ENCODE measurements at places on chromosomes 7 and 10.

DNA sequence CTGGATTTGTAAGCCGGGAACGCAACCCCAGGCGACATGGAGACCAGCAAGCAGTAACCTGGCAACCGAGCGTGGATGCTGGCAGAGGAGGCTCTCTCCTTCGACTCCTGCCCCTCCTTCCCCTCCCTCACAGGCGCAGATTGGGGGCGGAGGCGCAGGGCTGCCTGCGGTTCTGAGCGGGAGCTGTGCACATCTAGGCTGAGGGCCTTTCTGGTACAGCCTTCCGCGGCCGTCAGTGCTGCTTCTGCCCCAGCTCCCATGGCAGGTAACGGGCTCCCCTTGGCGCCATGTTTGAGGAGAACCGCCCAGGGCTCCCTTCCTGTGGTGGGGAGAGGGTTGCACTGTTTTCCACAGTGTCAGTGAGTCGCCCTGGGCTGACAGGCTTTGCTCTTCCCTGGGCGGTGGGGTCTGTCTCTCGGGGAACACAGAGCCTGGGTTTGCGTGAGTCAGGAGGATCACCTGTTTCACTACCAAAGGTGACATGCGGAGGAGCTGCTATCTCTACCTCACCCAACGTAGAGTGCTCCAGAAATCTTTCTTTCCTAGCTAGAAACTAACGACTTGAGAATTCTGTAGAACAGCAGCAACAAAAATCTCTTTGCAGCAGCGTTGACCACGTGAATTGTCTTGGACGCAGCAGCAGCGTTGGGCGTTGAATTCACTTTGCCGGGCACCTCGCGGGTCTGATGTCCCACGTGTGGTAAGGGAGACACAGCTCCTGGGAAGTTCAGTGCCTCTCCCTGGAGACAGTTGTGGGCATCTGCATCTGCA, 154.8 kb upstream of the COBL start:
- DNase-seq = no peak

GRCh38 chr7:47739891-47740290, 158.0 kb upstream of the TNS3 start:
- no peak for DNase-seq

DNA sequence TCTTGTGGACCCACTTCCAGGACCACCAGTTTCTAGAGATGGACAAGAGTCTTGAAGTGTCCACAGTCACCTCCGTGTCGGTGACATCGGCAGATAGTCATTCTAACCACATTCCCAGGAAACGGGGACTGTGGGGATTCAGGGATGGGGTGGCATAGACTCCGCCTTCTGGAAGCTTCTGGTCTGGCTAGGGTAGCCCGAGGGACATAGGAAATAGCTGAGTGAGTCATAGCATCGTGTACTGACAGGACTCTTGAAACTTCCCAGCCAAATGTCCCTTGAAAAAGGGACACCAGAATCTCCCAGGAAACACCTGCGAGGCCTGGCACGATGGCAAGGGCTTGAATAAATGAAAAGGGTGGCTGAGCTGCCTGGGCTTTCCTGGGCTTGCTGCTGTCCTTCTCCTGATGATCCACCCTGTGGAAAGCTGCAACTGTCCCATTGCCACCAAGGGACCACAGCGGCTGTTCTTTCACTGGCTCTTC, 84.1 kb upstream of the LRRC4 start:
- no peak for DNase-seq

DNA sequence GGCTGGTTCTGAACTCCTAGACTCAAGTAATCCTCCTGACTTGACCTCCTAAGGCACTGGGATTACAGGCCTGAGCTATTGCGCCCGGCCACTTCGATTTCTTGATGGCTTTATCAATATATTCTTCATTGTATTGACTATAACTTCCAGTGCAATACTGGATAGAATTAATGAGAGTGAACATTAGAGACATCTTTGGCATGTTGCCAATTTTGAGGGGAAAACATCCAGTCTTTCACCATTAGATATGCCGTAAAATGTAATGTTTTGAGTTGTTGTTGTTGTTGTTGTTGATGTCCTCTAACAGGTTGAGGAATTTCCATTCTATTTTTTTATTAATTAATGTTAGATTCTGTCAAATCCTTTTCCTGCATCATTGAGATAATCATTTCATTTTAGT, 578.9 kb downstream of the ZWINT start:
- DNase-seq = no peak
